ENCODE measurements at places on chromosomes 7 and 10.

- DNase-seq, result no peak
Measured at GRCh38 chr7:128236924-128237586, 4.0 kb upstream of the LEP start.

DNA sequence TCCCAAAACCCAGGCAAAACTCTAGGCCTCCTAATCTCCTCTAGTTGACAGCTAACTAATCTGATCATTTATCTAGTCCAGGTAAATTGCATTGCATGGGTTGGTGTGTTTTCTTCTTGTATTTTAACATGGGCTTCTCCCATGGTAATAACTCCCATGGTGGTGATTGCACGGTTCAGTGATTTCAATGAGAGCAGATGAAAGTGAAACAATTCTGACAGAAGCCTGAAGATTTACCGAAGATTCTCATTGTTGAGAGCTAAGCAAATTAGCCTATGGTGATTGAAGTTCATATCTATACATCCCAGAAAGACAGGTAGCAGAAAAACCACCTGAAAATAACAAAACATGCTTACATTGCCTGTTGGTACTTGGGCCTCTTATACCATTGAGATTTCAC is 26.6 kb upstream of the LIPN start:
- DNase-seq, result no peak

DNA sequence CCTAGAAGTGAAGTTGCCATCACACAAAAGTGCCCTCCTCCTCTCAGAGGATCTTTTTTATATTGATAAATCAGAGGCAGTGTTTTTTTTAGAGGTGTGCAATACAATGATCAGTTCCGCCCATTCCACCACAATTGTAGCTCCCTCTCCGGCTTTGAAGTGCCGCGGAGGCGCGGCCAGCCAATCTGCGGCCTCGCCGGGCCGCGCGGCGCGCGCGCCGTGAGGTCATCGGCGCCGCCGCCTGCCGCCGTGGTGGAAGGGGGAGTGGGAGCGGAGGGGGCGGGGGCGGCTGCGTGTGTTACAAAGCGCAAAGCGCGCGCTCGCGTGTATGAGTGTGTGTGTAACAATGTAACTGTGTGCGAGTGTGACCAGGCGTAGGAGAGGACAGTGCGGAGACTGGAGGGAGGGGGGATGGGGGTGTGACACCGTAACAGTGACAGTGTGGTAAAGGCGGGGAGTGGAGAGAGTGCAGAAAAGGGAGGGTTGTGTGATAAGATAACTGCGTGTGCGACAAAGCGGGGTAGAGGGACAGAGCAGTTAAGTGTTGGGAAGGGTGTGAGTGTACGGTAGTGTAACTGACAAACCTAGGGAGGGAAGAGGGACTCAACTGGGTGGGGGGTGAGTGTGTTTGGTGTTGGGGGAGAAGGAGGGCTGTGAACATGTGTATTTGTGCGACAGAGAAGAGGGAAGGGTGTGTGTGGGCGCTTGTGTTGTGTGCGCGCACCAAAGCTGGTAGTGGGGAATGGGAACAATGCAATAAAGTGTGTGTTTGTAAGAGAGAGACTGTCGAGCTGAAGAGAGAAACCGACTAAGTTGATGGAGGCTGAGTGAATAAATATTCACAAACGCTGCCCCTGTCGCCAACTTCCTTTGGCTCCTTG is at the start of gene SP8:
TSS of gene SP8 (minus strand) at position 108 of the 881 bp plus-strand sequence. CDS start at position 20, 88 bp downstream.
- no peak for DNase-seq

DNA sequence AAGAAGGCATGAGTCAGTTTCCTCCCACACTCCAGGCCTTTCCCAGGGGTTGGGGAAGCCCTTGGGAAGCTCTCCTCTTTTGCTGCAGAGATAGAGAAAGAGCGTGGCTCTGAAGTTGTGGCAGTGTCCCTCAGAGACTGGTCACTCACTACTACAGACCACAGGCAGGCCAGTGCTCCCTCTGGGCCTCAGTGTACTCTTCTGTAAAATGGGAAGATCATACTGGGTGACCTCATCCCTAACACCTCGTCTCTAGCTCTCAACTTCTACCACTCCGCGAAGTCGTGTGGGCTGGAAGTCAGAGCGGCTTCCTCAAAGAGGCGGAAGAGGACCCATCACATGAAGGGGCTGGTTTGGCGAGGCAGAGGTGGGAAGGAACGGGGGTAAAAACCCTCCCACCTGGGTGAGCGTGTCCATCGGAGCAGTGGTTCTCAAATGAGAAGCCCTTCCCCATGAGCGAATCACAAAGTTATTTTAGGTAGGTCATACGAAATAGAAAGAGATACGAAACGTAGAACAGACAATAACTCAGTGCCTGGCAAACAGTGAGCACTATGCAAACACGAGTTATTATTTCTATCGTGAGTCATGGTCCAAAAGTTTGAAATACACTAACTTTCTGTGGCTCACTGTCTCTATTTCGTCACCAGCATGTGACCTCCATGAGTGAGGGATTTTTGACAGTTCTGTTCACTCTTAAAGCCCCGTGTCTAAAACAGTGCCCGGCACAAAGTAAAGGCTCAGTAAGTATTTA is 32.7 kb downstream of the PRKAG2 start:
- DNase-seq, result no peak

DNA sequence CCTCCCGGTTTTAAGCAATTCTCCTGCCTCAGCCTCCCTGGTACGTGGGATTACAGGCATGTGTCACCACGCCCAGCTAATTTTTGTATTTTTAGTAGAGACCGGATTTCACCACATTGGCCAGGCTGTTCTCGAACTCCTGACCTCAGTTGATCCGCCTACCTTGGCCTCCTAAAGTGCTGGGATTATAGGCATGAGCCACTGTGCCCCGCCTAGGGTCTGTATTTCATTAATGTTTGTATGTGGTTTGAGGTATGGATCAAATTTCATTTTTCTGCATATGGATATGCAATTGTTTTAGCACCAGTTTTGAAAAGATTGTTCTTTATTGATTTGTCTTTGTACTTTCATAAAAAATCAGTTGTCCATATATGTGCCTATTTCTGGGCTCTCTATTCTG is 26.0 kb downstream of the CYP26A1 start:
- DNase-seq, result no peak

DNA sequence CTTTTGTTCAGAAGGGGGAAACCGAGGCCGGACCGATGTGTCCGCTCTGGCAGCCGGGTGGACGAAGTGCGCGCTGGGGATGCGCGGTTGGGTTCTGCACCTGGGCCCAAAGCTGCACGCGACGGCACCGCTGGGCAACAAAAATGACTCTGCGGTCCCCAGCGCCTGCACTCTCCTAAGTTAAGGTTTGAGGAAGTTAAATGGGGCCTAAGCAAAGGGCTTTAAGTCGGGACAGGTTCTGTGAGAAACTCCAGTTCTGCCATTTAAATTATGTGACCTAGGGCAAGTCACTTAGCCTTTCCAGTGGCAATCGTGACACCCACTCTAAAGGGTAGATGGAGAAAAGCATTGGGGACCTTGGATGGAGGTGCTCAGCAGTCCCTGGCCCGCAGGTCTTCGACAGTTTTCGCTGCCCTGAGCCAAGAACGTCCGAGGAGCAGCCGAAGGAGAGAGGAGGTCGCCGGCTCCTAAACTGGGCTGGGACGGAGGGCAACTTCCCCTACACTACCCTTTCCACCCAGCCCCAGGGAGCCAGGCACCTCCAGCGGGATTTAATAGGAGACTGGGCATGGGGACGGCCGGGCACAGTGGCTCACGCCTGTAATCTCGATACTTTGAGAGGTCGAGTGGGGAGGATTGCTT is 534 bp upstream of the ACBD5 start:
- DNase-seq, result no peak

DNA sequence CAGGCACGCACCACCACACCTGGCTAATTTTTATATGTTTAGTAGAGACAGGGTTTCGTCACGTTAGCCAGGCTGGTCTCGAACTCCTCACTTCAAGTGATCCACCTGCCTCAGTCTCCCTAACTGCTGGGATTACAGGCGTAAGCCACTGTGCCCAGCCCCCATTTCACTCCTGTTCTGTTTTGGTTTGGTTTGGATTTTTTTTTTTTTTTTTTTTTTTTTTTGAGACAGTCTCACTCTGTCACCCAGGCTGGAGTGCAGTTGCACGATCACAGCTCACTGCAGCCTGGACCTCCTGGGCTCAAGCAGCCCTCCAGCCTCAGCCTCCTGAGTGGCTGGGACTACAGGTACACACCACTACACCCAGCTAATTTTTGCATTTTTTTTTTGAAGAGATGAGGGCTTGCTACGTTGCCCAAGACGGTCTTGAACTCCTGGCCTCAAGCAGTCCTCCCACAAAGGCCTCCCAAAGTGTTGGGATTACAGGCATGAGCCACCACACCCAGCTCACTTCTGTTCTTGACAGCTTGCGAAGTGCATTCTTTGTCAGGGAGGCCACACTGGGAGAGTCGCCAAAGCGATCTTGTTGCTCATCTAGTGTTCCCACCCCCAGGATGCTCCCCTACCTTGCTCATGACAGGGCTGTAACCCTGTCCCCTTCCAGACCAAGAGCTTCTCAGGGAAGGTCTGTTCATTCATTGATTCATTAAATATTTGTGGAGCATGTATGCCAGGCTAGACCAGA is 229.1 kb downstream of the CUX1 start:
- no peak for DNase-seq

DNA sequence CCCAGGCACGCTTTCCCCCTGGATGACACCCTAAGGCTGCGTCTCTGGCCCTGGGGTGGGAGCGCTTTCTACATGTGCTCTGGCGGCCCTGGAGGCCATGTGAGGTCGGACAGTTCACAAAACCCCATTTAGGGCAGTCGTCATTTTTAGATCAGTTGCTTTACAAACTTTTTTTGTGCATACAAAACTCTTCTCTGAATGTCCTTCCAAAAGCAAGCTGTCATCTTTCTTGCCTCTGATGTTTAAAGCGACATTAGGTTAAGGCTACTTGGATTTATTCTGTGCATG is 5.9 kb downstream of the MAFK start:
- no peak for DNase-seq

GRCh38 chr10:31906039-31906438 is 22.6 kb downstream of the ARHGAP12 start:
- no peak for DNase-seq

DNA sequence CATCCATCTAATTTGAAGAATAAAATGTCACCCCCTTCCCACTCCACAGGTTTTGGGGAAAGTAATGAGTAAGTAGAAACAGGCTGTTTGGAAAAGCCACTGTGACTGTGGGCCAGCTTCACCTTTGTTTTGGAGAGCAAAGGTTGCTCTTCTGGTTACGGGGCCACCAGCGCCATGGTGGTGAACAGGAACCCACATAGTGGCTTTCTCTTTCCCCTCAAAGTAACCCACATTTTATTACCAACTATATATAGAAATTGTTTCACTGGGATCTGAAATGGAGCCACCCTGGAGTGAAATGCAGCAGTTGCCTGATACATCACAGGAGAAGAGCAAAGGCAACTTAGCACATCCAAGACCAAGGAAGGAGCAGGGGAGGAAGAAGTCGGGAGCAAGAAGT is 112.3 kb upstream of the EFCAB10 start:
- DNase-seq, result no peak

- no peak for DNase-seq
Measured at GRCh38 chr10:52258799-52259425, 55.2 kb upstream of the DKK1 start.

DNA sequence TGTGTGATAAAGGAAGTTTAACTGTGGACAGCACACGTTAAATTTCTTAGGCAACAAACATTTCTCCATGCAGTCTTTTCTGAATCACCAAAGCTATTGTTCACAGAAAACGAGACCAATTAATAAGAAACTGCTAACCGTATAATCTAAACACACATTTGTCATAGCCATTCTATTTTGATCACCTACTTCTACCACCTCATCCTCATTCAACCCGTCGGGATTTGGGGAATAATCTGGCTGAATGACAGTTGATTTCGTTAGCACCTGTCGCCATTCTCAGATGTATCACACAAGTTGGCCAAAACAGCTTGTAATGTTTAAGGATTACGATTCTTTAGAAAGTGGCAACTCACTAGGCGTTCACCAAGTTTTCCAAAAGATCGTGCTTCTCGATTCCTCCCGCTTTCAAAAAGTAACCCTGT is 1.2 kb downstream of the EZH2 start:
- no peak for DNase-seq

DNA sequence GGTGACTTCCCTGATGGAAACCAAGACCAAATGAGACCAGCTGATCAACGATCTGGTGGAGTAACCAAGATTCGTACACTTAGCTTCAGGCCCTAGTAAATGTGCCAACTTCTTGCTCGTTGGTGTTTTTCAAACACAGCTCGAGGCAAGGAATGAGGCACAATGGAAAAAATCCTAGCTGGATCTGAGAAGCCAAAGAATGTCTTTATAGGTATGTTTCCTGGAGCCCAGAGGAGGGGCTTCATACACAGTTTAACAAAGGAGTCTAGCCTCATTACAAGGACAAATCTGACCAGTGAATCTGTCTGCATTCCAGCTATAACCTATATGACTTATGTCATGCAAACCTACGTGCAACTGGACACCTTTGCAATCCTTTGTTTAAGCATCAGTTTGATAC is 3.7 kb downstream of the COL17A1 start:
- no peak for DNase-seq

DNA sequence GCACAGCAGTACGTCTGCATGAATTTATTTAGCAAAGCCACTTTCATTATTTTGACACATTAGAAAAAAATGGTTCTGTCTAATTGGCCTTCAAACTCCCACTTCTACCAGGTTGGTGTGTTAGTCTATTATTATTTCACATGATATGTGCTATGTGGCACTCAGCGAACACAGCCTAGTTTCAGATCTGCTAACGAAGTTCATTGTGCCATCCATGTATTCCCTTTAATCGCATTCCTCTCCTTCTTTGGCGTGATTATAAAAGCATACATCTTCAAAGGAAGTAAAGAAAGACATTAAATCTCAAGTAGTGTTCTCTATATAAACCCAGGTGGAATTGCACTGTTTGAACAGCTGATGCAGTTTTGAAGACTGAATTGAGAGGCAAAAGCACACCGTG is 96.4 kb upstream of the CACNA2D1 start:
- DNase-seq, result no peak

DNA sequence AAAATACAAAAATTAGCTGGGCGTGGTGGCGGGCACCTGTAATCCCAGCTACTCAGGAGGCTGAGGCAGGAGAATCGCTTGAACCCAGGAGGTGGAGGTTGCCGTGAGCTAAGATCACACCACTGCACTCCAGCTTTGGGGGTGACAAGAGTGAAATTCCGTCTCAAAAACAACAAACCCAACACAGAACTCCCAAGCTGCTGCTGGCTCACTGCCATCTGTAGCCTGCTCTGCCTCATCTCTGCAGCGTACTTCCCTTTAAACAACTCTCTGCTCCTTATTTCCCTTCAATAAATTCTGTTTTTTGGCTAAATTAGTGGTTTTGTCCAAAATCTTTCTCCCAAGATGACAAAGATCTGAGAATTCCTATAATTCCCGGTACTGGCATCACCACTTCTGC is 189.2 kb upstream of the GALNT17 start:
- DNase-seq, result no peak

DNA sequence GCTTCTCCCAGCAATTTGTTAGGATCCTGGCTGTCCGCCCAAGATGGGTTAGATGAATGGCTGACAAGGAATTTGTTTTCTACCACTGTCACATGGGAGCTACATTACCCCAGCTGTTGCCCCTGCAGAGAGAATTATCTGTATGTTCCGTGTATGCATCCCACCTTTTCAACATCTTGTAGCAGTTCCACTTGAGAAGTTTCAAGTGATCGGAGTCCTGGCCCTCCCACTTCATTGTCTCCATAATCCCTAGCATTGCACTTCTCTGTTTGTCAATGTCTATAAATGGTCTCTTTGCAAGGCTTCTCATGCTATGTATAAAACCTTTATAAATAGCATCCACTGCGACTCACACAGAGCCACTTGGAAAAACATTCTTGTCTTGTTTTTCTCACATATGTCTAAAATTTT is 972.5 kb downstream of the CNTNAP2 start:
- DNase-seq, result no peak

- no peak for DNase-seq
Measured at GRCh38 chr7:42709284-42709683, 202.6 kb downstream of the C7orf25 start.

Measured in hypothalamus (tissue), 51 donors.